Activated CD8-positive, alpha-beta memory T cell treated with anti-CD3 and anti-CD28 coated beads, Interleukin-2, amount 10 ng/mL, durations not matched to agents 7 days and 5 days (primary cell): ENCODE measurements at places on chromosomes 11 and 22.

DNA sequence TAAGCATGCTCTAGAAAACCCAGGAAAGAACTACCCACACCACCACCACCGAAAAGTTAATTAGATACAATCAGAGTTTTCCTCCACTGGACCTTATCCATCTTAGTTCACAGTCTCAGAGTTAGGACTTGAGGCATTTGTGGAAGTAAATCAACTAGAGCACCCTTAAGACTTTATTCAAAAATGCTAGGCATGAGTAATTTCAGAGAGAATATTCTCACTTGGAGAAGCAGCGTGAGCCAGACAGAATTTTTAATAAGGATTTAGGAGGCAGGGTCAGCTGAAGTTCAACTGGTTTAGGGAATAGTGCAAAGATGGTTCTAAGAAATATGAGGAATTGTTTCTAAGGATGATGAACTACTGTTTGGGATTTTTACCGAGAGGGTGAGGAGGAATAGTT is 1.2 kb upstream of the OLFML1 start:
- no peak for DNase-seq

GRCh38 chr11:111494040-111494439 is 18.1 kb downstream of the BTG4 start:
- no peak for DNase-seq

DNA sequence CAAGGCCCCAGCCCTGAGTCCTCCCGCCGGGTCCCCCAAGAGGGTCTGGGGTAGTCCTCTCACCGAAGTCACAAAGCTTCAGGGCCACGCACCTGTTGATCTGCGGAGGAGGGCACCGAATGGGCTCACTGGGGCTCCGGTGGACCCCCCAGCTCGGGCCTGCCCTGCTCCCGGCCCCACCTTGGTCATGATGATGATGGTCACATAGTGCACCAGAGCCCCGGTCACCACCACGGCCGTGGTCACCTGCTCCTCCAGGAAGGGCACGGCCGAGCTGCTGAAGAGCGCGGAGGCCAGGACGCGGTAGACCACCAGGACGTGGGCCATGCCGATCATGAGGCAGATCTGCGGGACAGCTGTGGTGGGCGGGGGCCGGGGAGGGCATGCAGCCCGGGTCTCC is 13.5 kb upstream of the SIGIRR start:
- DNase-seq: no peak

- no peak for DNase-seq
Observed at GRCh38 chr11:20374741-20375300, 11.3 kb downstream of the HTATIP2 start.

- DNase-seq: no peak
Observed at GRCh38 chr11:76291576-76292526, 85.5 kb upstream of the WNT11 start.

GRCh38 chr11:10925149-10925926 is 67.5 kb upstream of the ZBED5 start:
- DNase-seq: no peak

DNA sequence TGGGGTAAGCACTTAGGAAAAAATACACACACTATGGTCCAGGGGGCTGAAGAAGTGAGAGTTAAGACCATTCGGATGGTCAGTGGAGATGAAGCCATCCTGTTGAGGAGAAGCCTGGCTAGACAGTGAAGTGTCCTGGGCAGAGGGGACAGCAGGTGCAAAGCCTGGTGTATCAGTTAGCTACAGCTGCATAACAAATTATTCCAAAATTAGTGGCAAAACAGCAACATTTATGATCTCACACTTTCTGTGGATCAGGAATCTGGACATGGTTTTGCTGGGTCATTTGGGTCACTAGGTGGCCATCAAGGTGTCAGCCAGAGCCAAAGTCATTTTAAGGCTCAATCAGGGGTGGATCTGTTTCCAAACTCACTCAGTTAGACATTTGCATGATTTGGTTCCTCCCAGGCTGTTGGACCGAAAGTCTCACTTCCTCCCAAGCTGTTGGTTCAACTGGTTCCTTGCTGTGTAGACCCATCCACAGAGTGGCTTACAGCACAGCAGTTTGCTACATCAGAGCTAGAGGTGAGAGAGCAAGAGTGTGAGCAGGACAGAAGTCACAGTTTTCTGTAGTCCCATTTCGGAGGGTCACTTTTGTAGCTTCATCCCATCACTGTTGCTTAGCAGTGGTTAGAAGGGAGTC is 80.1 kb upstream of the ALX4 start:
- no peak for DNase-seq

DNA sequence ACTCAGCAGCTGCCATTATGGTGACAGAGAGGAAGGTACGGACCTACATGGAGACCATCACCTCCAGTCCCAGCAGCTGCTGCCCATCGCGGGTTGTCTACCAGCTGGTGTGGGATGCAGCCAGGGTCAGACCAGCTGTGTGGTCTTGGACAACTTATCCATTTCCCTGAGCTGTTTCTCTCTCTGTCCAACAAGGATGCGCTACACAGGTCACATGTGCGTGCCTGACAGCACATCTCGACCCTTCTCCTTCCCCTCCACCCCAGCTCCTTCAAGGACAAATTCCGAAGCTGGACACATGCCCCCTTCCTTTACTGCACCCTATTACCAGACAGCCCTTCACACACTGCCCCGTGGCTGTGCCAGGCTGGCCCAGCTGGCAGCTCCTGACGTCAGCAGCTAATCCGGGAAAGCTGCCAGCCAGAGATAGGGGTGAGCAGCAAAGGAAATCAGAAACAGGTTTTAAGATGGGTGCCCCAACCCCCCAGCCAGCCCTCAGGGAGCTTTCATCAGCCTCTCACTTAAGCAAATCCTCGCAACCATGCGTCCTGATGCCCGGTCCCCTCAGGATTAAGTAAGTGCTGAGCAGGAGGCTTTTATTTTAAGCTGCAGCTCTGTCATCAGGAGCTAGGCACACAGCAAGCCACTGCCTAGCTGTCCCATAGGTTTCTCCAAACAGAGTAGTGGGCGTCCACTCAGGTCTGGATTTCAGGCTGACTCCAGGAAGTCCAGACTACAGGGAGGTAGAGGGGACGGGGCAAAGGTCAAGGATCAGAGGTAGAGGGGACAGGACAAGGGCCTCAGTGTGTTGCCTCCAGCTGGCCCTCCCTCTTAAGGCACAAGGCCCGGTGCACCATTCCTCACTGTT is 20.3 kb downstream of the TEF start:
- no peak for DNase-seq
